ENCODE measurements at places on chromosomes 12 and 14.

DNA sequence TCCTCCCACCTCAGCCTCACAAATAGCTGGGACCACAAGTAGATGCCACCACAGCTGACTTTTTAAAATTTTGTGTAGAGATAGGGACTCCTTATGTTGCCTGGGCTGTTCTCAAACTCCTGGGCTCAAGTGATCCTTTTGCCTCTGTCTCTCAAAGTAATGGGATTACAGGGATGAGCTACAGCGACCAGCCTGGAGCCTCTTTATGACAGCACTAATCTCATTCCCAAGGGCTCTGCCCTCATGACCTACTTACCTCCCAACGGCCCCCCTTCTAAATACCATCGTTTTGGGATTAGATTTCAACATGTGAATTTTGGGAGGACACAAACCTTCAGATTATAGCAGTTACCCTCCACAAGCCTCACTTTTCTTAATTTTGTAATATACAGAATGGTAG is 150.6 kb upstream of the FUT8 start:
- DNase-seq = no peak

- no peak for DNase-seq
Observed at GRCh38 chr14:54651649-54652048, 84.7 kb downstream of the SAMD4A start.

GRCh38 chr12:100382338-100382737 is 25.5 kb downstream of the SLC17A8 start:
- DNase-seq = no peak

- DNase-seq = no peak
Observed at GRCh38 chr14:101116065-101116464, 212.5 kb upstream of the RTL1 start.

- no peak for DNase-seq
Observed at GRCh38 chr14:39097159-39097558, 5.9 kb downstream of the SEC23A start.

GRCh38 chr12:129704232-129704830 is 199.5 kb downstream of the TMEM132D start:
- DNase-seq = no peak

DNA sequence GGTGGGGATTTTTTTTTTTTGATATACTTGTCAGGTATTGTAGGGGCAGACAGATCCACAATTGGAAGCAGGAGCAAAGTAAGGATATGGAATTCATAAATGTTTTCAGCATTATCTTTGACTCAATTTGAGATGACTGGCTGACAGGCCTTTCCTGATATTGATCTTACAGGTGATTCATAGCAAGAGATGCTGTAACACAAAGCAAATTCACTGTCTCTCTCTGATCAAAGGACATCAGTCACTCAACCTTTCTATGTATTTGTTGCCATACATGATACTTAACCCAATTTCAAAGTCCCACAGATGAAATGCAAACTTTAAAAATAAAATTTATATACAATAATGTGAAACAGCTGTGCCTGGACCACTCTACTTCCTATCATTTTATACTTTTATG is 1506.9 kb downstream of the AACS start:
- no peak for DNase-seq

DNA sequence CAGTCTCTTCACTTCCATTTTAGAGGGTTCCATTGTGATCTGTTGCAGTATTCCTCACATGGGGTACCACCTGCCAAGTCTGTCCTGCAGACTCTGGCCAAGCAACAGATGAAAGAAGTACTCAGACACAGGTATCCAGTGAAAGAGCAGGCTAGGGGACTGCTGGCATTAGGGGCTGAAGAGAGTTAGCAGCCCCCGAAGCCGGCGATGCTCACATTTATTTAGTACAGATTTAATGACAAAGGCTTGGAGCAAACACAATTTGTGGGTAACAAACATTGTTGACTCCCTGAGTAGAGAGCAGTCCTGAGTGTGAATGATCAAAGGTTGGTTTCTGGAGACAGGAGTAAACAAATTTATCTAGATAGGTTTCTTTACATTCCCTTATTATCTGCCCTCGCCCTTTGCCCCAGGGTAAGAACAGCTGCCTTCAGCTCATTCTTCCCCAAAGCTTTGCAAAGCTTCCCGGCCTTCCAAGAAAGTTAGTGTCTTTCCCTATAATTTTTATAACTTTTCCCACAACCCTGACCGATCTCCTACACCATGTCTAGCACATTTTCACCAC is 144.8 kb downstream of the TMEM117 start:
- no peak for DNase-seq

DNA sequence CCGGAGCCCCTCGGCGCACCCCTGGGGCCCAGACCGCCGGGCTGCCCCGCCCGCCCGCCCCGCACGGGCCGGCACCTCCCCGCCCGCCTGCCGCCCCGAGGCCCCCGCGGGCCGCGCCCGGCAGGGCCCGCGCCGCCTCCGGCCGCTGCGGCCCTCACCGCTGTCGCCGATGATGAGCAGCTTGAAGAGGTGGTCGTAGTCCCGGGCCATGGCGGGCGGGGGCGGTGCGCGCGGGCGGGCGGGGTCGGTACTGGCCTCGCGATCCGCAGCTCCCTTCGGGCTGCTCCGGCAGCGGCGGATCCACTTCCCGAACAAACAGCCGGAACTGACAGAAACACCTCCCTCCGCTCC is at the start of gene RAB35:
Gene RAB35 (minus strand): TSS at position 313 of the 351 bp plus-strand sequence. CDS start 103 bp downstream, at position 210.
- no peak for DNase-seq

DNA sequence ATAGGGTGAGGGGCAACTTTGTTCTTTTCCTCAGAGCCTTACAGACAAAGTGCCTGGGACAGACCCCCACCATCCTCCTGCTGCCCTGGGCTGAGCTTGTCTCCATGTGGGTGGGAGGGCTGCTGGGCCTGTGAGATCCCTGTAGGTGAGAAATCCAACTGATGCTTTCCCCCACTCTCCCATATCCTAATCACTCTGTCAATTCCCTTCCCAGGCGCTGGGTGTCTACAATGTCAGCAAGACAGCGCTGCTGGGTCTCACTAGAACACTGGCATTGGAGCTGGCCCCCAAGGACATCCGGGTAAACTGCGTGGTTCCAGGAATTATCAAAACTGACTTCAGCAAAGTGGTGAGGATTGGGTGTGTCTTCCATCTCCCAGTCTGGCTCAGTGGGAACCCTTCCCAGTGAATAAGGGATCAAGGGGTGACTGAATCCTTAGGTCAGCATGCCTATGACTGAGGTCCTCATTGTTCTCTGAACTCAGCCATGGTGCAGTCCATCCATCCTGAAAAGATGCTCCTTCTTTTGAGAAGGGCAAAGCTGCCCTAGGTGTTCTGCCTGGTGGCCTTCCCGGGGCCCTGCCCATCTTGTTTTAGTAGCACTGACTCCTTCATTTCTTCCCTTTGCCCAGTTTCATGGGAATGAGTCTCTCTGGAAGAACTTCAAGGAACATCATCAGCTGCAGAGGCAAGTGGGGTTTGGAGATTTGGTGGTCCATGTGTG is 8.2 kb downstream of the DHRS2 start:
- no peak for DNase-seq

- no peak for DNase-seq
Observed at GRCh38 chr14:33056213-33056612, 117.5 kb downstream of the NPAS3 start.

- DNase-seq = no peak
Observed at GRCh38 chr12:122858171-122858570, 22.9 kb downstream of the HIP1R start.

GRCh38 chr14:104171895-104172294 is 33.5 kb downstream of the KIF26A start:
- DNase-seq = no peak

GRCh38 chr12:22600181-22600580 is 24.8 kb upstream of the ETNK1 start:
- no peak for DNase-seq

DNA sequence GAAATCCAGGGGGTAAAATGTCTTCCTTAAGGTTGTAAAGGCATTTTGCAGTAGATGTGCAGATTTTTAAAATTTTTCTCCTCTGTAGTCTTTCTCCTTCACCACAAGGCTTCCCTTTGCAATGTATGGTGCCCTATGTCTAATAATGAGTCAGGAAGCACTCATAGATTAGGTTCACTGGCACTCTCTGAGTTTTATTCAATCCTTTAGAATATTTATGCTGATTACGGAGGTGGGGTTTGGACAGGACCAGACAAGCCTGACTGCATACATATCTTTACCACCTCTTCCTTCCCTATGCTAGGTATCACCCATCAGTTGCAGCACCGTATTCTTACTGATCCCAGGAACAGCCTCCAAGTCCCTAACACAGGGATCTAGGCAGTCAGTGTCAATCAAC is 99.5 kb downstream of the NEDD1 start:
- no peak for DNase-seq

DNA sequence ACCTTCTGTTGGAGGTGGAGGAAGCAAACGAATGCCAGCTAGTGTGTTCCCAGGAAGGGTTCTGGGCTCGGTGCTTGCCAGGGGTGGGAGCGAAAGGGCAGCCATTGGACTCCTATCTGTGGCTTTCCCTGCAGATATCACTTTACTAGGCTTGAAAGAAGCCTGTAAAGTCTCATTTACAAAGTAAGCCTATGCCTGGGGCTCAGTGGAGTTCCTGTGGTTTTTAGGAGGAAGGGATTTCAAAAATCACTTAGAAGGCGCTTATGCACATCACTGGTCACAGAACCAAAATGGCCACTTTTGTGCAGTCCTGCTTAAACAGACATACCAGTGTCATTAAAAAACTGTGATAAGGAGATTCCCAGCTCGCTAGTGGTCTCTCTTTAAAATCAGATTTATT is 22.7 kb downstream of the CLMN start:
- no peak for DNase-seq

GRCh38 chr12:98701166-98701565 is 56.1 kb downstream of the APAF1 start:
- DNase-seq = no peak

DNA sequence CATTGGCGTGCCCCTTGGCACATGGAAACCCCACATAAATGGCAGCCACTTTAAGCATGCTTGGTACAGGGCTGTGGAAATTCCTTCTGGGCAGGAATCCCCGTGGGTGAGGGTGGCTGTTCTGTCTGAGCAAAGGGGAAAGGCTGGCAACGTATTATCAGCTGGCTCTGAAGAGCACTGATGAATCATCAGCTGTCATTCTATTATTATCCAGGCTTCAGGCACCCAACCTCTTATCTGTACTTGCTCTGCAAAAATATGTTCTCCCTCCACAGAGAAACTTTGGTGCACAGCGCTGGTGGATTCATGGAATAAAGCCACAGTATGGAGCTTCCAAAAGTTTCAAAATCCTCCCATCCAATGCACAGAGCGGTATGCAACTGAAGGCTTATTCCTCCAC is 167.1 kb downstream of the TBX5 start:
- DNase-seq = no peak

DNA sequence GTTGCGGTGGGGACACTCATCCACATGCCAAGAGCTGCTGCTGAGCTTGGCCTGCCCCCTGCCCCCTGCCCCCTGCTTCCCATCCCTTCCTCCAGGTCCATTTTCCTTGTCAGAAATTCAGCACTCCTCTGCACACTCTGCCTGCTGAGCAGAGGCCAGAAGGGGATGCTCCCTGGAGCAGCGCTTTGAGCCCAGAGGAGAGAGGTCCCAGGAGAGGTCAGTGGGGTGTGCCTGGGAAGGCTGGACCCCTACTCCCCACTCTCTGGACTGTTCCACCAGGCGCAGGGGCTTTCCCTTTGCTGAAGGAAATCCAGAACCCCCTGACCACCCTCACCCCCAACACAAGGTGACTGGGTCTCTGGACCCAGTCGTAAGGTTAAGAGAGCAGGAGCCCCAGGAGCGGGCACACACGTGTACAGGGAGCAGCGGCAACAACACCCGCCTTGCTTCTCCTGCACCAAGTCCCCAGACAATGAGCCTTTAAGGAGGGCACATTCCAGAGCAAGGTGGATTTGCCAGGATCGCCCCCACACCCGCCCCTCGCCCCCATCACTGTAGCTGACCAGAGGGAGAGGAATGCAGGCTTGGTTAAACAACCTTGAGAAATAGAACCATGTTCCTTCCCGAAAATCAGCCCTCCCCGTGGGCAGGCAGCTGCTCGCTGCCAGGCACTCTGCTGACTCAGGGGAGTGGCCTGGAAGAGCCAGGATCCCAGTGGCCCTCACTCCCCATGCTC is 30.7 kb downstream of the ISCA2 start:
- DNase-seq = no peak

DNA sequence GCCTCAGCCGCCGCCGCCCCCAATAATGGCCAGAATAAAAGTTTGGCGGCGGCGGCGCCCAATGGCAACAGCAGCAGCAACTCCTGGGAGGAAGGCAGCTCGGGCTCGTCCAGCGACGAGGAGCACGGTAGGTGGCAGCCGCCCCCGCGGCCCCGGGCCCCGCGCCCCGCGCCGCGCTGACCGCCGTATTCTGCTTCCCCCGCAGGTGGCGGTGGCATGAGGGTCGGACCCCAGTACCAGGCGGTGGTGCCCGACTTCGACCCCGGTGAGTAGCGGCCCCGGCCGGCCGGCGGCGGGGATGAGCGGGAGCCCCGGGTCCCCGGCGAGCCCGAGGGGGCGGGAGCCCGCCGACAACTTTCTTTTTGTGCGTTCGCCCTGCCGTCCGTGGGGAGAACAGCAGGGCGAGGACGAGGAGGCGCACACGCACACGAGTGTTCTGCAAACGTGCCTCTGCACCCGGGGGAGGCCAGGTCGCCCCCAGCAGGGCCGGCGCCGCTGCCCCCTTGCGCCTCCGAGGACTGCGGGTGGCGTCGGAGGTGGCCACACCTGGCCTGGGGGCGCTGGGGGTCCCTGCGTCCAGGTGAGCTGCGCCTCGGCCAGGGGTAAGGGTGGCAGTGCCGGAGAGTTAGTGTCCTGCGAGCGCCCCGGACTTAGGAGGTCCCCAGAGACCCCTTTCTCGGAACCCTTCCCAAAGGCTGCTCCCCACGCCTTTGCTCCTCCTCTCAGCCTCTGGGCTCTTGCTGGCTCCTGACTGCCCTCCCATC is 794 bp downstream of the RCOR1 start:
- peak; percentile 23 for DNase-seq

- no peak for DNase-seq
Observed at GRCh38 chr12:88253371-88253978, 111.4 kb downstream of the TMTC3 start.

- DNase-seq = no peak
Observed at GRCh38 chr12:1041478-1041877, 50.5 kb downstream of the ERC1 start.

DNA sequence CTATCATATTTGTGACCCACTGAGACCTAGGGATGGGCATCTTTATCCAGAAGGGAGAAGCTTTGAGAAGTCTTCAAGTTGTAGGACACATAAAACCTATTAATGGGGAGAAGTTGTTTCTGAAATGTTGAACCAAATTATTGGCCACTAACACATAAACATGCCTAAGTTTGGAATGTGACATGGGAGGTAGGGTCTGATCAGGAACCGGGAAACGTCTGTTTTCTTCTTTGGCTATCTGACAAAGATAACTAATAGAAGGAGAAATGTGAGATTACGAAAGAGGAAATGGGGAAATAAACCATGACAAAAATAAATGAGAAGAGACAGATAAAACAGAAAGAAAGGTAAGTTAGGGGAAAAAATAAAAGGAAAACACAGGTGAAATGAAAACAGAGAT is 425.2 kb downstream of the EGLN3 start:
- DNase-seq = no peak

- no peak for DNase-seq
Observed at GRCh38 chr12:94650143-94651056, at the start of gene TMCC3. Gene TMCC3, minus strand, starts transcription at chr12:94650557. Its CDS starts 127 bp downstream, at chr12:94650430.

GRCh38 chr12:93915411-93915810 is 233.0 kb upstream of the PLXNC1 start:
- no peak for DNase-seq

GRCh38 chr12:95546491-95546813 is 4.8 kb downstream of the USP44 start:
- DNase-seq = no peak

- DNase-seq = no peak
Observed at GRCh38 chr12:69886109-69886508, 61.1 kb downstream of the MYRFL start.

Measured in stromal cell of bone marrow (primary cell).